Activated gamma-delta T cell treated with anti-CD3 and anti-CD28 coated beads, Interleukin-2, amount 50 U/mL, for 16 hours (primary cell): ENCODE measurements at places on chromosomes 3 and 15.

DNA sequence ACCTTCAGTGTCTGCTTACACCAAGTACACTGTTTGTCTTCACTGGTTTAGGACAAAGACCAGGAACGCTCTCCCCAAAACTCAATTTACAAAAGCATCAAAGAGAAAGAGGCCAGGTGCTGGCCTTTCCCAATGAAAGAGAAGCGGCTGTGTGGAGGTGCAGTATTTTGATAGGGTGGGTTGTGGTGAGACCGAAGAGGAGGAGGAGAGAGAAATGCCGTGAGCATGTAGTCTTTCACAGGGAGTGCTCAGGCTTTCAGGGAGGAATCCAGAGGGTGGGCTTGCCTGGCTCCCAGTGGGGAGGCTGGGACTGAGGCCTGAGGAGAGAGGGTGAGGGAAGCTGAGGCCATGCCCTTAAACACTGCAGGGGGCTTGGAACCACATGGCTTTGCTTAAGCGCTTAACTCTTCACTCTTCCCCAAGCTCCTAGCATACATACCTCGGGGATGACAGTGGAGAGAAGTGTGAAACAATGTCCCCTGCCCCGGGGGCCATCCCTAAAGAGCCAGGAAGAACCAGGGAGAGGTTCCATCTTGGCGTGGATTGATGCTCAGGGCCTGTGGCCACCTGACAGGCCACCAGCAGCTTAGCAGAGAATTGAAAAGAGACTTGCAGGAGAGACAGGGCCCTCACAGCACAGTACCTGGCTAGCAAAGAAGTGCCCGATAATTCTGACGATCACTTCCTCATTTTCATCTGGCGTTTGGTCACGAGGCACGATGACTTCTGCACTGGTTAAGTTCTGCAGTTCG, 60.5 kb downstream of the SENP2 start:
- DNase-seq: no peak

DNA sequence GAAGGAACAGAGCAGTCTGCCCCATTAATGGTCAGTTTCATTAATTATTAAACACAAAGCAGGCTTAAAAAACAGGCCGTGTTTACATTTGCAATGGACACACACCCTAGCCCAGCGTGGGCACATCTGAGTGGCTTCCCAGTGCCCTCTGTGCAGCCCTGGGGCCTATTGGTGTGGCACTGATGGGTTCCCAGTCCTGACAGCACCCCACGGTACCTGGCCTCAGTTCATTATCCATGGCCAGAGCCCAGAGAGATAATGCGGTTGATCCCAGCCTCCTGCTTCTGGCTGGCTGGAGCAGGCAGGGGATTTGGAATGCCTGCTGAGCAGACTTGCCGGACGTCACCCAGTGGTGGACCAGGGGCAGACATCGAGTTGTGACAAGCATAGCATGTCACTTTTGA, 110.5 kb upstream of the ABHD17C start:
- DNase-seq: no peak

- DNase-seq: no peak
Observed at GRCh38 chr3:153072856-153073255, 89.2 kb upstream of the RAP2B start.

DNA sequence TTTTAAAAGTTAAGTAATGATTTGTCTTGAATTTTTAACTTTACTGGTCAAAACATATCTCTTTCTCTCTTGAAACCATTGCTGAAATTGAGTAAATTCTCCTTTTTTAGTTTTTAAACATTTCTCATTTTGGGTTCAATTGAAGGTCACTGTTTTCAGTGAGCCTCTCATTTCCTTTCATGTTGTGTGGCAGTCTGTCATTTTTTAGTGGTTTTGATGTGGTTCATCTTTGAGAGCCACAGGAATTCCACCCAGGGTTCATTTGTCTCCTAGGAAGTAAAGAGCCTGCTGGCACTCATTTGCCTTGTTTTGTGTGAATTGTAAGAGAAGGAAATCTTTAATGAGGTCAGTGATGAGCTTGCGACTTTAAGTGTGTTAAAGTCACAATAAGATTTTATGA, 10.4 kb downstream of the CLDN11 start:
- no peak for DNase-seq

GRCh38 chr15:69744391-69745162, 292.0 kb downstream of the RPLP1 start:
- DNase-seq: no peak

GRCh38 chr15:44726136-44726535, 10.2 kb upstream of the TRIM69 start:
- no peak for DNase-seq

- DNase-seq: no peak
Observed at GRCh38 chr15:39783244-39783820, 691 bp upstream of the FSIP1 start.

GRCh38 chr3:85912980-85913379, 954.2 kb downstream of the CADM2 start:
- no peak for DNase-seq

DNA sequence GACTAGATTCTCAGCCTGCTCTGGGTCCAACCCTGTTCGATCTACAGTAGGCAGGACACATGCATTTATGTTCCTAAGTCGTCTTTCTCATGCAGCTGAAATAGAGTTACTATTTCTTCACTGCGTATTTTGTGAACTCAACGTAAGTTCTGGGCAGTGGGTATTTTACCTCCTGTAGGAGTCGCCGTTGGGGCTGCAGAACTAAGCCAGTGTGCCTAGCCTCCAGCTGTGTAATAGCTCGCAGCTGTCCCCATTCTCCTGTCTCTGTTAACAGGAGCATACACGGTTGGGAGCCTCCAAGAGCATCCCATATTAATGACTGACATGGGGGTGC, 58.4 kb upstream of the HRH1 start:
- DNase-seq: no peak

GRCh38 chr15:65541231-65541820, 11.1 kb downstream of the HACD3 start:
- DNase-seq: no peak

DNA sequence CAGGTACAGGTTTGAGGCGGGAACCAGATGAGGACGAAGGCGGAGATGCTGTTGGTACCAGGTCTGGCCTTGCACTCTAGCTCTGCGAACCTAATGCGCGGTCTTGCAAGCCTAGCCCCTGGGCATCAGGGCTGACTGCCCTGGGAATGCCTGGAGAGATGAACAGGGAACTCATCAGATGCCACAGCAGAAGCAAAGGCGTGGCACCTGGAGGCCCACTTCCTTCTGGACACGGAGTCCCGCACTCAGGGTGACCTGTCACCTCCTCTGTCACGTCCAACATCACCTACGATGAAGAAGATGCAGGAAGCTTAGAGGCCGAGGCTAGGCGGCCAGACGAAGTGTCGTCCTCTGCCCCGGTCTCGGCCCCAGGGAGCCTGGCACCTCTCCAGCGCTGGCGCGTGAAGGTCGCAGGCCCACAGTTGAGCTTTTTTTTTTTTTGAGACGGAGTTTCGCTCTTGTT, 9.4 kb downstream of the RPLP1 start:
- no peak for DNase-seq

DNA sequence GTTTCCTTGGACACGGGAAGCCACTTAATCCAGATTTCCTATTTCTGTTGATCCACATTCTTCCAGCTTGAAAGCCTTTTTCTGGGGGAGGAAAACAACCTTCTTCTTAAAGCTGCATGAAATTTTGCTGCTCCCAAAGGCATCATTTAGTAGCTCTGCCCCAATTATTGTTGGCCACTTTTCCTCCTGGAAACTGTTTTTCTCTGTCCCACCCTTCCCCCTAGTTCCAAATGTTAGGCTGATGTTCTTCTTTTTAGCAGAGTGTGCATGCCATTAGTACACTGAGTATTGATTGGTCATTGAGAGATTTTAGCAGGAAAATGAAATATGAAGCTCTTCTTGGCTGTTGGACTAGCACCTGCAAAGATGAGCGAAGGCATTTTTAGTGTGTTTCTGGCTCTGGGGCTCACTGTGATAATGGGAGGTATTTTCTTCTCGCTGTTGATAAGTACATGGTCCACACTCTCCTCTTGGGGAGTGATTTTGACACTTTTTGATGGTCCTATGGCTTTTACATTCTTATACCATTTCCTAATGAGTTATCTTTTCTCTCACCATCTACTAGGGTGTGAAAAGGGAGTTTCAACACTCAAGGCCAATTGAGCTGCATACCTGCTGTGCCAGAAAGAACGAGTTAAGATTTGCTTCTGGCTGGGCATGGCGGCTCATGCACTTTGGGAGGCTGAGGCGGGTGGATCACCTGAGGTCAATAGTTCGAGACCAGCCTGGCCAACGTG, 200.5 kb downstream of the PTPRG start:
- no peak for DNase-seq

- DNase-seq: no peak
Observed at GRCh38 chr15:63051156-63052066, 8.9 kb downstream of the TPM1 start.

GRCh38 chr3:40841131-40841530, 316.4 kb downstream of the ZNF621 start:
- no peak for DNase-seq

DNA sequence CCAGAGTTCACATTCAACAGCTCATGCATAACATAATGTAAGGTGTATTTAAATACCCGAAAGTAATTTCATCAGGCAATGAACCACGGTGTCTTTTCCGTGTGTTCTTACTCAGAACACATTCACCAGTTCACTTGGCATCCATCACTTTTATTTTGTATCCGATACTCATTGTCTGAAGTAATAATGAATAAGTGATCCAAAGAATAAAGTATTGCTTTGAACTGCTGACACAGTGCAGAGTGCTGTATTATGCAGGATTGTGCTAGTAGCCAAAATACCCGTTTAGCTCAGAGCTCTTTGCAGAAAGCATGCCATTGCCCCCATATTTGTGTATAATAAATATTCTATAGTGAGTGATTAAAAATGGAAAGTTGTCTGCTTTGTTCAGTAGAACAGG, 460.9 kb upstream of the KCNMB2 start:
- DNase-seq: no peak

DNA sequence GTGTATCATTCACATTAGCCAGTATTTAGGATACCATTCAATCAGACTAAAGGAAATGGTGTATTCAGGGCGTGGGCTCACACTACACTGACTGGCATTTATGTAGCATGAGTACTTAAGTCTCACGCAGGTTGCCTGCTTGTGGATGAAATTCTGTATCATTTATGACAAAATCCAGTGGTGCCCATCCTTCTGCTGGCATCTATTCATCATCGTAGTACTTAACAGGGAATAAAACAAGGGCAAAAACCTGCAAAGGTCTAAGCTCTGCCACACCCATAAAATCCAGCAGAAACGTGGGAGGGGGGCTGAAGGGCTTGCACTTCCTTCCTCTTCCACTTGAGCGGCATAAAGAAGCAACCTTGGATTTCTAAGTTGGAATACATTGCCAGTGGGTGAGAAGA, 2.7 kb downstream of the GAP43 start:
- DNase-seq: no peak

DNA sequence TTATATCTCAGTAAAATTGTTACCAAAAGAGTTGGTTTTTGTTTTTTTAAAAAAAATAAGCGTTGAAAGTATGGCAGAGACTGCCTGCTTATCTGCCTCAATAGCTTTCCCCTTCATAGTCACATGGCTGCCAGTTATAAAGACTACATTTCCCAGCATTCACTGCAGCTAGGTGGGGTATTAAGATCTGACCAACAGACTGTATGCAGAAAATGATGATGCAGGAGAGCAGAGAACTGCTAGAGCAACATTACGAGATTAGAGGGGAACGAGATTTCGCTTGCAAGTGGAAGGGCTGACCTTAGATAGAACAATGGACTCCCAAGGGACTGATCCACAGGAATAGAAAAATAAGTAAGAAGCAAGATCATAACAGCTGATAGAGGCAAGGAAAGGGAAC, 14.3 kb downstream of the RHOA start:
- DNase-seq: no peak

GRCh38 chr3:123688241-123688747, 103.4 kb upstream of the HACD2 start:
- no peak for DNase-seq

DNA sequence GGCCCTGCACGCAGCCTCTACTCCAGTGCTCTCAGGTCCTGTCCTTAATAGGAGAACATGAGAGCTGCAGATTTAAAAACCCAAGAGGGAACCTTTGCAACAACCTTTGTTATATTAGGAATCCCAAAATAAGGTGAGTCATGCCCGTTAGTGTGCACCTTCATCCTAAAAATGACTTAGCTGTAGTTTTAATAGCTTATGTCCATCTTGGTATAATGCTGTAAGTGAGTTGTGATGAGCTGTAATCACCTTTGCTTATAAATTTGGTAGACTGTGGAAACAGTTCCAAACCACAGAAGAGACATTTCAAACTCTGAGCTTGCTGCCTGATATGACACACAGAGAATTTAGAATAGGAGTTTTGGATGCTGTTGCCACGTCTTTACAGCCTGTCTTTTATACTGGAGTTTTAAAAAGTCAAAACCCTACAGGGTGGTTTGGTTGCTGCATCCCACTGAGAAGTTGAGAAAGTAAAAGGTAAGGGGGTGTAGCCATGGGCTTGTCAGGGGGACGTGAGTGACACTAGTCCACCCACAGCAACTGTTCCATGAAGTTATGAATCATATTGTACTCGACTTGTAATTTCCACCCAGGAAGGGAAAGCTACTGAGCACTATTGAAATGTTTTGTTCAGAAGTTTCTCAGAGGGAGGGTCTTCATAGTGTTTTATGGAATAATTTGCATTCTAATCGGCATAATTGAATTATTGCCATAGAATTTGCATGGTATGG, 27.4 kb upstream of the CD47 start:
- no peak for DNase-seq

DNA sequence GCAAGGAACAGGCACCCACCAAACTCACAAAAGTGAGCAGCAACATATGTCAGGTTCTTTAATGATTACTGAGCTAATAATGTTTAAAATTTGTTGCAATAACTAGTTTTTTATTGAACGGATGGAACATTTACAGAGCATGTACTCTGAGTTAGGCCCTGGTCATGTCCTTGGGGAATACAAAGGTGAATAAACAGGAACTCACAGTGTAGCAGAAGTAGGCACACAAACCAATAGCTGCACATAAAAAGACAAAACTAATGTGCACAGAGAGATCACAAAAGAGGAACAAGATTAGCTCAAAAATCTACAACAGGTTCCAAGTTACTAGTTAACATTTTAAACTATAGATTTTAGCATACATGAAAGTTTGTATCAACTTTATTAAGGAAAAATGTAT, 505.3 kb upstream of the PPP2R3A start:
- DNase-seq: no peak

- no peak for DNase-seq
Observed at GRCh38 chr15:57947781-57948180, 117.7 kb downstream of the ALDH1A2 start.

DNA sequence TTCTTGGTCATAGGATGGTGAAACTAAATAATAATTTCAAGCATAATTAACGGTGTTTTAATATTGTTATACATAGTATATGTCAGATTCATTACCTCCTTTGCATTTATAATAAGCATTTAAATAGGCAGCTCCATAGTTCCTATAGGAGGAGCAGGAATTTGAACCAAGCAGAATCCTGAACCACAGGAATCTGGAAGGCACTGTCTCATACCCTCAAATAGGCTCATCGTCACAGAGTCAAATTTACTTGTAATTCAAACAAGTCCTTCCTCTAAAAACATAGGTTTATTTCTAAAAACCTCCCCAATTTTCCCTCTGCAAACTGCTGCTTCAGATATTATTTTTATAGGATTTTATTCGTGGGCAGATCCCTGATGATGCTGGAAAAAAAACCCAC, 376.3 kb upstream of the ARHGEF26 start:
- DNase-seq: no peak

GRCh38 chr3:158379517-158379916, 191.5 kb upstream of the MLF1 start:
- no peak for DNase-seq
